CD4-positive, alpha-beta T cell treated with Interleukin-4 for 1 hour (primary cell): ENCODE measurements at places on chromosomes 2 and 18.

GRCh38 chr2:8886876-8887275 lies 49.5 kb upstream of the KIDINS220 start:
- DNase-seq: no peak

DNA sequence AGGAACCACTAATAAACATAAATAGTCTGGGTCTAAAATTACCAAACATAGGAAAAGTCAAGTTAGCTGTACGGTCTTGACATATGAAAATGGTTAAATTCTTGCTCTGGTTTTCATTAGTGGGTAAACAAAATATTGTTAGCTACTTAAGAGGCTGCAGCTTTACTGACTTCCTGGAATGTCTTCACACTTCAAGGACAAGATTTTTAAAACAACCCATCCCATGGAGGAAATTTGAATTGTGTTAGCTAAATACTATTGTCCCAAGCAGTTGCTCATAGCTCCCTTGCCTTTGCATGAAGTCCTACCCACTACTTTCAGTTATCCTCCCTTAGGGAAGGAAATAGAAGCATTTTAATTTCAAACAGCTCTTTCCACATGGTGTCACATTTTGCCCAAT lies 128.5 kb downstream of the EPHA4 start:
- DNase-seq: no peak

- DNase-seq: peak; percentile 67
Observed at GRCh38 chr18:77052983-77053309, 79.6 kb downstream of the MBP start.

DNA sequence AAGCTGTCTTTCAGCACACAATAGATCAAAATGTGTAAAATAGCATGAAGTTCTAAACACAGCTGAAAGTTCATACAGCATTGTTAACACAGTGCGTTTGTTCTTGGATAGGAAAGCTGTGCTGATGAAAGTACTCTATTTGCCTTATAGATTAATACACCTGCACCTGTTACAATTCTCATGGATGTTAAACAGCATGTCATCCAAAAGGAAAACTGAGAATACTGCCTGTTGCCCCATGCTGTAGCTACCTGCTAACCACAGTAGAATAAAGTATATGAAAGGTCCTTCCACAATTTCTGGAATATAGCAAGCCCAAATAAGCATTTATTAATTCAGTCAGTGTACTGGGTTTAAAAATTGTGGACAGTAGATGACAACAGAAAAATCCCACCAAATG lies 166.7 kb upstream of the DTNA start:
- DNase-seq: no peak

DNA sequence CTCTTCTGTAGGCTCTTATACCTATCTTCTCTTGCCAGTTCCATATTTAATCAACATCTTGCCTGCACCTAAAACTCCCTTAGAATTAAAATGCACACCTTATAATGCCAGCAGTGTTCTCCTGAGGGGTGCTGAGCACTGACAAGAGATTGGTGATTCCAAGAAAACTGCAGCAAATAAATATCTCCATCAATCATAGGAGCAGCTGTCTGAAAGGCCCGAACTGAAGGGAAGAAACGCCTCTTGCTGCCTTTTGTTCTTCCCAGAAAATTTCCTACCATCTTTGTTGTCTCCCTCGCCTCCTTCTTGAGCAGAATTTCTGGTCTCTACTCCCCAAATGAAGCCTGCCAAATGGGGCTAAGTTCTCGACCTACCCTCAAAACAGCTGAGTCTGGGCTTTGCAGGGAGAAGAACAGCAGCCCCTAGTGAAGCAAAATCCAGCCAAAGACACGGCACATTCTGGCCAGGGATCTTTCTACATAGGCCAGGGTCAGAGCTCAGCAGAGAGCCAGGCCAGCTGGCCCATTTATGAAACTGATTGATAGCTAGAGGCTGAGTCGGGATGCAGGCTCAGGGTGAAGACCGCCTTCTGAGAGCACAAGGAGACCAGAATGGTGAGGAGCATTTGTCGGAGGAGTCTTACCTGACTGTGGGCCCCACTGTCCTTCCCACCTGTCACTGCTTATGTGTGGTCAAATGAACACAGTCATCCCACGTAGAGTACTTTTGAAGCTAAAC lies 20.4 kb upstream of the TMEM247 start:
- no peak for DNase-seq

GRCh38 chr2:41663056-41663455 lies 384.8 kb upstream of the PKDCC start:
- DNase-seq: no peak

DNA sequence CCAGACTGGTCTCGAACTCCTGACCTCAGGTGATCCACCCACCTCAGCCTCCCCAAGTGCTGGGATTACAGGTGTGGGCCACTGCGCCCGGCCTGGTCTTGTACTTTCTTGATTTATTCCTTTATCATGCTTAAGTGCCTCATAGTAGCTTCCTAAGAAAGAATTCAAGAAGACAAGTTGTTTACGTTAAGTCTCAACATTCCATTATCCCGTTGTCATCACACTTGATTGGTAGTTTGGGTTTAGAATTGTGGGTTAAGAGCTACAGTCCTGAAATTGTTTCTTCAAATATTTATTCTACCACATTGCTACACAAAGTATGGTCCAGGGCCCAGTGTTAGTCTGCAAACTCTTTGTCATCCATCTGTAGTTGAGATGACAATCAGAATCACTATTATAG lies 194.0 kb downstream of the VWC2L start:
- no peak for DNase-seq

DNA sequence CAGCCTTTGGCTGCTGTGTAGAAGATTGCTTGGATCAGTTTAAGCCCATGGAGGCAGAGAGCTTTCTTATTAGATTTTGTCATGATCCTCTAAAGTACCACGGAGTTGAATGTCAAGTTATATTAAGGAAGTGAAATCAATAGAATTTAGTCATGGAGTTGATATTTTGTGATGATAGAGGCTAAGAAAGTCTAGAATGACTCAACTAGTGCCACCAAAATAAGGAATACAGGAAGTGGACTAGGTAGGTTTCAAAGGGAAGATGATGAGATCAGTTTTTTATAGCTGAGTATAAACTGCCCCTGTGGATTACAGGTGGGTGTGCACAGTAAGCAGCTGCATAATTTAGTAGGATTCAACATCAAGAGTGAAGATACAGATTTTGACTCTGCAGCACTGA lies 25.2 kb downstream of the FBXO36 start:
- DNase-seq: no peak

DNA sequence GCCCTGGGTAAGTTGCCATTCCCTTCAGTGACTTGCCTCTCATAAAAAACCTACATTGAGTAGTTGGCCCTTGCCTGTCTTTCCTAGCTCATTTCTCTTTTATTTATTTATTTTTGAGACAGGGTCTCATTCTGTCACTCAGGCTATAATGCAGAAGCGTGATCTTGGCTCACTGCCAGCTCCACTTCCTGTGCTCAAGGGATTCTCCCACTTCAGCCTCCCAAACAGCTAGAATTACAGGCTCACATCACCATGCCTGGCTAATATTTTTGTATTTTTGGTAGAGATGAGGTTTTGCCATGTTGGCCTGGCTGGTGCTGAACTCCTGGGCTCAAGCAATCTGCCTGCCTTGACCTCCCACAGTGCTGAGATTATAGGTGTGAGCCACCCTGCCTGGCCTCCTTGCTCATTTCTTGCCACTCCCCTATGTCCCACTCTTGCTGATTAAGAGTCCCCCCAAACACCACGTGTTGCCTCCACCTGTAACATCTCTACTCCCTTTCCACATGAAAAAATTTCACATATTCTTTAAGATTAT lies 12.6 kb downstream of the EVA1A start:
- DNase-seq: no peak

- no peak for DNase-seq
Observed at GRCh38 chr2:58130238-58130637, 83.6 kb downstream of the VRK2 start.

GRCh38 chr18:64620971-64621560 lies 472.2 kb upstream of the LINC00305 start:
- DNase-seq: no peak

DNA sequence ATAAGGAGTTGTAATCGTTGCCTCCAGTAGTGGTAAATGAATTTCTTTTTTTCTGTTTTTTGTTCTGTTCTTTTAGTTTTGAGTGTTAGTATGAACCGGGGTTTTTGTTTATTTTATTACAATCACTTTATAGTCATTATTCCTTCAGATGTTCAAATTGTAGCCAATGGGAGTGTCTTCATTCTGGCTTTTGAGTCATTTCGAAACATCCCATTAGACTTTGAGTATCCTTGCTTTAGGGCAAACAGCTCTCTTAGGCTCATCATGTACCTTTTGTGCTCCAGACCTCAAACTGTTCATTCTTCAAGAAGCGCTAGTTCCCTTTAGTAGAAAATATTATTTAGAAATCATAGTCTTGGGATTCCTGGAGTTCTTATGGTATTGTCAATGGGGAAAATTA lies 54.2 kb upstream of the PAX3 start:
- no peak for DNase-seq

- no peak for DNase-seq
Observed at GRCh38 chr2:54680397-54681041, 42.9 kb upstream of the EML6 start.

DNA sequence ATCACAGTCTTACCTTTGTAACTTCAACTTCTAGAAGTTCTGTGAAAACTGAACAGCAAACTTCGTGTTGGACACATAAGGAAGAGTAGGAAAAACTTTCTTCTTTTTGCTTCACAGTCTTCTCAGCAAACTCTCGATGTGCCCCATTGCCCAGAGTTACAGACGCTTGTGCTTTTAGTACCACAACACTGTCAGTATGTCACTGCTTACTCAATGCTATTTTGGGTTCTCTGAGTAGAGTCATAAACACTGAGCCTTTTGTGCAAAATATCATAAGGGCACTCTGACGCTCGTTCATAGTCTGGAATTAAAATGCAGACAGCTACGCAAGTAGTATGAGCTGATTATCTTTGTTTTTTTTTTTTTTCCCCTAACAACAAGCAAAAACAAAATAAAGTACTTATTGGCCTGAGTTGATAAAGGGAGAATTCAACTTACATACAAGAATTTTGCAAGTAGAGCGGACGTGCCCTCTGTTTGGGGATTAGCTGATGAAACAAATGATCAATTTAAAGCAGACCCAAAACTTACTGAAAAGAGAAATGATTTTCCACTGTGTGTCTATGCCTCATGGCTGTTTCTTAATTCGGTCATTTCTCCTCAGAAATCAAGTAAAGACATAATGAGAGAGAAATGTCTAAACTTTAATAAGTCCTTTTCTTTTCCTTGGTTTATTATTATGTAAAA lies at the start of gene CDH19:
CDH19 (minus strand) TSS at position 150 of the 687 bp plus-strand sequence. CDS start 31,886 bp downstream, outside the sequence.
- DNase-seq: no peak

- DNase-seq: no peak
Observed at GRCh38 chr2:16303273-16303577, 362.4 kb downstream of the CYRIA start.

GRCh38 chr2:66815886-66816285 lies 381.0 kb downstream of the MEIS1 start:
- no peak for DNase-seq

- DNase-seq: no peak
Observed at GRCh38 chr2:38539086-38539485, 63.6 kb downstream of the HNRNPLL start.

DNA sequence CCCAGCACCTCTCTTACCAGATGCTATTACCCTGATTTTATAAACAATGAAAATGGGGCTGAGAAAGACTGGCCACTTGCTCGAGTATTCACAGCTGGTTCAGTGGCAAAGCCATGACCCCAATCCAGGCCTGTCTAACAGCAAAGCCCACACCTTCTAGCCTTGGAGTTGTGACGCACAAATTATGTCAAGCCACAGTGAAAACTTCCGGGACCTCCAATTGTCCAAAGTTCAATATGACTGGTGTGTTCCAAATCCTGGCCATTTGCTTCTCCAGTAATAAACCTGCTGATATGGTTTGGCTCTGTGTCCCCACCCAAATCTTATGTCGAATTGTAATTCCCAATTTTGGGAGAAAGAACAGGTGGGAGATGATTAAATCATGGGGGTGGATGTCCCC lies 64.7 kb upstream of the RIOK3 start:
- DNase-seq: no peak

GRCh38 chr2:226135861-226136548 lies 663.6 kb downstream of the IRS1 start:
- no peak for DNase-seq

- peak; percentile 32 for DNase-seq
Observed at GRCh38 chr2:112582314-112582746, 2.1 kb upstream of the CHCHD5 start.

DNA sequence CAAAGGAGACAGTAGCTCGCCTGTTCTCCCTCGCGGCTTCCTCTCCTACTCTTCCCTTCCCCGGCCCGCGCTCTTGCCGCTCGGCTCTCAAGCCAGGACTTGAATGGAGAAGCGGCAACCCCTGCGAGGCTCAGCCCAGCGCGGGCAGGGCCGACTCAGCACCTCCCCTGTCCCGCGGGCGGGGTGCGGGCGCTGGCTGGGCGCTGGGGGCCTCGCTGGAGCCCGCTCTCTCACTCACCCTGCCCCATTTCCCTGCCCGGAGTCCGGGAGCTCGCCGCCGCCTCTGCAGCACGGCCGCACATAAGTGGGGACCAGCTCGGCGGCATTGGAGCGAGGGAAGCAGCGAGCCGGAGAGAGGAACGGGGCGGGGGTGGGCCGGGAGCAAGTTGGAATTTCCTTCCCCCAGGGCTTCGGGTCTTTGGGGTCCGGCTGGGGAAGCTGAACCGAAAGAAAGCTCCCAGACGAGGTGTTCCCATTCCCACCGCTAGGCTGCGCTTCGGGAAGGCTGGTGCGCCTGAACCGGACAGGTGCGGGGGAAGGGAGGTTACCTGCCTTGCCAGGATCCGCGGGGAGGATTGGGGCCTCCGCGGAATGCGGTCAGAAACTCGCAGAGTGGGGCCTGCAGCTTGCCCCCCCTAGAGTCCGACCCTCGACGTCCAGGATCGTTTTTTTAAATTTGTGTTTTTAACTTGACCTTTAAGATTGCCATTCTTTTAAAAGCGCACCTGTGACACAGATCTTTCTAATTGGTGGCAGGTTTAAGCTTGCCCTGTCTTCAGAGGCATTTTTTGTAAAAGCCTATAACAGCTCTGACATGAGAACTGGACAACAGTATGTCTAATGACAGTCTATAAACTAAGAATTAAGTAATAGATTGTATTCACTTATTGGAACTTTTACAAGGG lies at the start of gene COBLL1:
COBLL1 (minus strand) TSS at position 105 of the 905 bp plus-strand sequence. CDS start 627 bp downstream, outside the sequence.
- DNase-seq: no peak
